ENCODE measurements at places on chromosomes 3 and 15.
A peak's percentile ranks its signal among the peaks of the same experiment; 100 is the strongest.

GRCh38 chr15:70417535-70417934 is 319.8 kb upstream of the TLE3 start:
- no peak for DNase-seq

DNA sequence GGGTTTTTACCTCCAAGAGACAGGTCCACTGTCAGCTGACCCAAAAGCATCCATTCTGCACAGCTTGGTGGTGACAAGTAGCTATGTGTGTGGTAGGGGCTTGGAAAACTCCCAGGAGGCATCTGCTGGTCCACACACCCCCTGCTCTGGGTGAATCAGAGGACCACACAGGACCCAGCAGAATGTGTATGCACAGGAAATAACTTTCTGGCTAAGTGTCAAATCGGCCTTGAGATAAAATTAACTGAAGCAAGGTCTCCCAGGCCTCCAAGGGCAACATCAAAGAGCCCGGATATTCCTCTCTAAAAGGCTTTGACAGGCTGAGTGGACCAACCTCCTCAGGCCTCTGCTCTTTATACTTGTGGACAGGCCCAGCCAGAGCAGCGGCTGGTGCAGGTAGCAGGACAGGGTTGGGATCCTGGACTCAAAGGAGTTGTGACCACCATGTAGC is 66.5 kb downstream of the CTNNB1 start:
- no peak for DNase-seq

DNA sequence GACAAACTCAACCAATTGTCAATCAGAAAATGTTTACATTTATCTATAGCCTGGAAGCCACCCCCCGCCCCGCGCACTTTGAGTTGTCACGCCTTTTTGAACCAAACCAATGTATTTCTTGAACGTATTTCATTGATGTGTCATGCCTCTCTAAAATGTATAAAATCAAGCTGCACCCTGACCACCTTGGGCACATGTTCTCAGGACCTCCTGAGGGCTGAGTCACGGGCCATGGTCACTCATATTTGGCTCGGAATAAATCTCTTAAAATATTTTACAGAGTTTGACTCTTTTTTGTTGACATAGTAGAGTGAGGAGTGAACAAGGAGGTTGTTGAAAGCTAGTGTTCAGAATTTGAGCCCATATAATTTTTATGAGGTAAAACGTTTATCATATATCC is 6.5 kb downstream of the MCTP2 start:
- no peak for DNase-seq

GRCh38 chr15:43908516-43909050 is 81.8 kb downstream of the WDR76 start:
- no peak for DNase-seq

GRCh38 chr3:61944726-61945125 is 383.4 kb downstream of the PTPRG start:
- DNase-seq = no peak

GRCh38 chr3:149142682-149143081 is 13.2 kb downstream of the HPS3 start:
- DNase-seq = no peak

- no peak for DNase-seq
These were observed 17.5 kb downstream of the POPDC2 start for GRCh38 chr3:119642746-119643473.

DNA sequence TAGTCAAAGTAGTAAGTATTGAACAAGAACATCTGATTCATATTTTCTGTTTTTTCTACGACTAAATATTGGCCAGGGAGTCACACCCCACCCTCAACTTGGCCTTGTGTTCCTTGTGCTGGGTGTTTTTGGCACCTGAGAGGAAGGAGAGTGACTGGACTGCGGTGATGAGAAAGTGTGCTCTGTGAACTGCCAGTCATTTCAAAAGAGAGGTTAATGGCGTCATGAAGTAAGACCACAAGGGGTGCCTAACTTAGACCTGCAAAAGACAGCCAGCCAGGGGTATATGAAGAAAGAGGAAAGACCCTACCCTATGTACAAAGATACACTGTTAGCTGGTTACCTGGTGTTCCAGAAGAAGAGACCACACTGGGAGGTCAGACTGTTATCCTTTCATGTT is 58.4 kb upstream of the COL8A1 start:
- DNase-seq = no peak

- DNase-seq = peak; percentile 83
These were observed 1.8 kb downstream of the HES1 start for GRCh38 chr3:194137506-194138474.

DNA sequence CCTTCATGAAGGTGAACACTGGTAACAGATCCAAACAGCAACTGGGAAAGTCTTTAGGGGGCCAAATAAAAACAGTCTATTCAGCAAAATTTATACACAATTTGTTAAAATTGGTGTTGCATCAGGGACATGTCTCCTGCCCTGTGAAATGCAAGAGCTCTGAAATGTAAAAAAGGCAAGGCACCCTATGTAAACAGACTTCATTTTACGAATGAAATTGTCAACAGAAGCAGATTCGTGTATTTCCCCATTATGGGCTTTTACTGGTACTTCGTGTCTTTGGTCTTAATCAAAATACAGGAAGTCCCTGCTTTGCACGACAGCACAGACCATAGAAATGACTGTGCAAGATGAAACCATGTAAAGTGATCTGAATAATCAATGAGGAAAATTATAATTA is 127.3 kb upstream of the THBS1 start:
- DNase-seq = peak; percentile 47

- DNase-seq = peak; percentile 9
These were observed 5.2 kb downstream of the RCCD1 start for GRCh38 chr15:90959894-90960293.

Data from NCI-H1092 treated with DMSO at 0.1 percent for 48 hours (cell line).